ENCODE measurements at places on chromosomes 2 and 18.

DNA sequence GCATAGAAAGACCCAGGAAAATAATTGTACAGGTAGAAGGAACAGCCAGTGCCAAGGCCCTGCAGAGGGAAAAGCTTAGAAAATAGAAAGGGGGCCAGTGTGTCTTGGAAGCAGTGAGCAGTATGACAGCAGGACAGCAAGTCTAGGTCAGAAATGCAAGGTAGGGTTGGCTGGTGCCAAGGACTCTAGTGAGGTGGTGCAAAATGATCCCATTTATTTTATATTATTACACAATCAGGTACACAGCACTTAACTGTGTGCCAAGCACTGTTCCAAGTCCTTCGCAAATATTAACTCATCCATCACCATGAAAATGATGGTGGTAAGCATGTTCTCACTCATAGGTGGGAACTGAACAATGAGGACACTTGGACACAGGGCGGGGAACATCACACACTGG lies 100.0 kb downstream of the AQP4 start:
- DNase-seq: no peak

GRCh38 chr2:221555494-221555846 lies 16.6 kb downstream of the EPHA4 start:
- DNase-seq: no peak

- no peak for DNase-seq
These were observed 122.6 kb upstream of the EPAS1 start for GRCh38 chr2:46174345-46175170.

DNA sequence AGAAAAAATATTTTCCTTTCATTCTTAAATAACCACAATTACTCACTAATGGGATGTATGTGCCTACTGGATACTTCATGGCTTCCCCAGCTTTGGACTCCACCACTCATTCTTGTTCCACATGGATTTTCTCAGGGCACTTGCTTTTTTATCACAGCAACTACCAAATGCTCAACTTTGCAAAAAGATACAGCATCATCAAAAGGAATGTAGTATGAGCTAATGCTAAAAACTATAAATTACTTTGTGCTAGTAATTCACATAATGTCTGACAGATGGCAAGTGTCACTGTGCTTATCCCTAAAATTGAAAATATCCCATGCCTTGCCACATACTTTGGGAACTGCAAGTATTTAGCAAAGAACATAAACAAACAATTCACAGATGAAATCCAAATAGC lies 130.4 kb upstream of the ZFP36L2 start:
- DNase-seq: no peak

GRCh38 chr2:223784221-223784772 lies 53.1 kb downstream of the AP1S3 start:
- DNase-seq: no peak

DNA sequence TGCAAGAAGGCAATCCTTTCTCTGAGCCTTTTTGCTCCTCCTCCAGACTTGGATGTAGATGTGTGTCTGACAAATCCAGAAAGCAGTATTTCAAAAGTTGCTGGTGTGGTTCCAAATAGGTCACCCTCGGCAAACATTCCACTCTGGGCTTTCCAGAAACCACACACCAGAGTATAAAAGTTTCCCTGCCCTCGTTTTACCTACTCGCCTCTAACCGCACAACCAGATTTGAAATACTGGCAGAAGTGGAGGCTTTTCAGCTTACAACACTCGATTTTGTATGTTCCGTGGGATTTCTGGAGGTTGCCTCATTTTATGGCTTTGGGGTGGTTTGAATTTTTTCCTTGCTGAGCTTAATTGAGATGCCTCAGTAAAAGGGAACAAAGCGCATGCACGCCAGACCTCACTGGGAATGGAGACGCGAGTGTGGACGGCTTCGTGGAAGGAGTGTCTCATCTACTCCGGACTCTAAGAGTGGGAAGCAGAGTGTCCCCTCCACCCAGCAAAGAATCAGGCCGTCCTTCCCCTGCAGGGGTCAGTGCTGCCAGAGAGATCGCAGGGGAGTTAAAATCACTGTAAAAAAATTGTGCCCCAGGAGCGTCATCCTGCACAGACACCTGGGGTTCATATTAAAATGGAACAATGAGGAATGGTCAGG lies 44.0 kb upstream of the RPL31 start:
- no peak for DNase-seq

- DNase-seq: peak; percentile 48
These were observed 687 bp downstream of the CTDP1 start for GRCh38 chr18:79680100-79680879.

- DNase-seq: no peak
These were observed 24.9 kb upstream of the EPC2 start for GRCh38 chr2:148619560-148620195.

DNA sequence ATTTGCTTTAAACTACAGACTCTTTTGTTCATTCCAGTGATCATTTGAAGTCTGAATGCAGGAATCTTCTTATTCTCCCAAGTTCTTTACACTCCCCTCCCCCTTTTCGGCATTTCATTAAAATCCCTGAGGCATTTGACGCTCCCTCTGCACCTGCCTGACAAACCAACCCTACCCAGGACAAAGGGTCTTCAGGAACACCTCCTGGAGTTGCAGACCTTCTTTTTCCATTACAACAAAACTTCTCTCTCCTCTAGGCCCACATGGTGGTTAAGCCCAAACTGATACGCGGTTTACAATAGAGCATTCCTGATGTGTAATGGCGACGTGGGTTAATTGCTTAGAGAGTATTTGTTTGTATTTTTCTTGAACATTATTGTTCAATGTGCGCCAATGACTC lies 367.4 kb downstream of the FBXO15 start:
- DNase-seq: no peak

DNA sequence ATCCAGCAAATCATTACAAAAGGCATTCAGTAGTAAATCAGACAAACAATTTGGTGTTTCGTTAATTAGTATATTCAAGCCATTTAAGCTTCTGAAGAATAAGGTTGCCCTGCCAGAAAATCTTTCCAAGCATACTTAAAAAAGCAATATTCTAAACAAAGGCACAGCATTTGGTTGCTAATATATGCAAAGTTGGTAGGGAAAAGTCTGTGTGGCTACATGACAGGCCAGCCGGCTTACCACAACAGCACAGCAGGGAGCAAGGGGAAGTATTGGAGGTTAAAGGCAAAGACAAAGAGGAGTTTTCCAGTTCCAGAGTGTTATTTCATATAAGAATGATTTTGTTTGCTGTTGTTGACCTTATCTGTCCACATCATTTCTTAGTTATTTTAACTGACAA lies 282.3 kb downstream of the MBD5 start:
- no peak for DNase-seq

GRCh38 chr18:31603315-31603714 lies 11.6 kb downstream of the TTR start:
- DNase-seq: peak; percentile 26

DNA sequence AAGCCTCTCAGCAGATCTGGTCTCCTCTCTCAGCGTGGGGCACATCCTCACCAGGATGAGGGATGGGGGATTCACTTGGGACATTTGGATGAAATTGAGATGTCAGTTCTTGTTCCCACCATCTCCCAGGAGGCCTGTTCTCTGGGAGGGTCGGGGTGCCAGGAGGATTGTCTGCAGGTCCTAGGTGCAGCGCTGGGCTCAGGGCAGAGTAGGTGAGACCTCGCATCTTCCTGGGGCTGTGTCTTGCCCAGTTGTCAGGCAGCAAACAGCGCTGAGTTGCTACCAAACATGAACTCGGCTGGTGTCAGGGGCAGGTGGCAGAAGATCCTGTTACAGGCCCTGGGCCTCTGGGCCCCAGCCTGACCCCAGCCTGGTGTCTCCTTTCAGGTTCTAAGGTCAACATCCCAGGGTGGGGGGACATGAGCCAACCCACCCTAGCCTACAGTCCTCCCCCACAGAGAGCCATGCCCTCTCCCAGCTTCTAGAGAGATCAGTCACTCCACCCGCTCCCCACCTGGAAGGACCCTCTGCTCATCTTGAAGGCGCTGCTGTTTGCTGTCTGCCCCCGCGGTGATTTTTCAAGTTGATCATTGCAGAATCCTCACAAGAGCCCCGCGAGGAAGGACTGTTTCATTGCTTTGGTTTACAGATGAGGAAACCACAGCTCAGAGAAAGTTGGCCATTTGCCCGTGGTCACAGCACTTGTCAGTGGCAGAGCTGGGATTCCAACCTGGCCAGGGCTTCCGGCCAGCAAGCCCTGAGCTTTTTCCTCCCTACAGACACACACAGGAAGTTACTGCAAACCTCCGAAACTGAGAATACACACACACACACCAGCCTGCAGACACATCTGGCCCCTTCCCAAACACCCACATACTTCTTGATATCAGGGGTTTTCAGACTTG lies 83.9 kb downstream of the STPG4 start:
- peak; percentile 22 for DNase-seq

GRCh38 chr18:6145645-6146306 lies 250.5 kb upstream of the TMEM200C start:
- no peak for DNase-seq

DNA sequence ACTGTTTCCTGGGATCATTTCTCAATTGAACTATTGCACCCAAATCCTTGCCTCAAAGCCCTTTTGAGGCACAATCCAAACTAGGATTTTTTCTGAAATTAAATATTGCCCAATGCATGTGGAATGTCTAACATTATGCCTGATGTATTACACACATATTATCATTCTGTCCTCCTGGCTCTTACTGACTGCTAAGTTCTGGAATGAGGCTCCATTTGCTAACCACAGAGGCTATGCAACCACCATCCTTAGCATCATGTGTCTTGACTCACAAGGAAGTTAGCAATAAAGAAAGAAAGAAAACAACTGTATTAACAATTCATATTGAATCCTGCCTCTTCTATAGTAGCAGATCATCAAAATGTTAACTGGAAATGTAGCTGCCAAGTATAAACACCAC lies 1142.7 kb downstream of the CNTNAP5 start:
- DNase-seq: no peak

DNA sequence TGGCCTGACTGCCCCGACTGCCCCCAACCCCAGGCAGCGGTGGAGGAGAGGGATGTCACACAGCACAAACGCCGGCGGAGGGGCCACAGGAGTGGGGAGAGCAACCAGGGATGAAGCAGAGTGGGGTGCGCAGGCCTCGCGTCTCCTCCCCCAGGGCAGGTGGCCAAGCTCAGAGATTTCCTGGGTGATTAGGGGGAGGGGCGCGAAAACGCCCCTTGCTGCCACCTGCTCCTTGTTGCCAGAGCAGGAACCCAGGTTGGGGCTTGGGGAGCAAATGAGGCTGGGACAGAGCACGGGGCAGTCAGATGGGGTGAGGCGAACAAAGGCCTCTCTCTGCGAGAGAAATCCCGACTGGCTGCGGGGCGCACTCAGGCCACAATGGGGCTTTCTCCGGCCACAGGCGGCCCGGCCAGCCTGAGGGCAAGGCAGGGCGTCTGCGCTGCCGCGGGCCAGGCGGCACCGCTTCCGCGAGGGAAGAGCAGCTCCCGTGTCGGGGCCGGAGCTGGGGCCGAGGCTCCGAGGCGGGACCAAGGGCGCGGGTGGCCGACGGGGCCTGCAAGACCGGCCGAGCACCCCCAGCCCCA lies 11.5 kb downstream of the TEX44 start:
- no peak for DNase-seq

- DNase-seq: no peak
These were observed 533.4 kb upstream of the ID2 start for GRCh38 chr2:8148260-8149006.

DNA sequence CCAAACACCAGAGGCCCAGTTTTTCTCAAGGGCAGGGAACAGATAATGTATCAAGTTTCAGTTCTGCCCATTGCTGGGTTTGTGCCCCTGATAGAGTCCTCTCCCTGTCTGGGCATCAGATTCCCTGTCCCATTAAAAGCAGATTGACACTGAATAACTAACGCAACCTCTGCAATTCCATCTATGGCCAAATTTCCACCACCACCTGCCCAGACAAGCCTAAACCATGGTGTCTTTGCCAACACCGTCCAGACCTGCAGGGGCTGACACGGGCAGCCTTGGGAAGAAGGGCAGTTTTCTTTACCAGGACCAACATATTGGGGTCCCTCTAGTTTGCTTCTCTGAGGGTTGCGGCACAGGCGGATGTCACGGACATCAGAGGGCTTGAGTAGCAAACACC lies 26.4 kb upstream of the PAX8 start:
- DNase-seq: no peak

DNA sequence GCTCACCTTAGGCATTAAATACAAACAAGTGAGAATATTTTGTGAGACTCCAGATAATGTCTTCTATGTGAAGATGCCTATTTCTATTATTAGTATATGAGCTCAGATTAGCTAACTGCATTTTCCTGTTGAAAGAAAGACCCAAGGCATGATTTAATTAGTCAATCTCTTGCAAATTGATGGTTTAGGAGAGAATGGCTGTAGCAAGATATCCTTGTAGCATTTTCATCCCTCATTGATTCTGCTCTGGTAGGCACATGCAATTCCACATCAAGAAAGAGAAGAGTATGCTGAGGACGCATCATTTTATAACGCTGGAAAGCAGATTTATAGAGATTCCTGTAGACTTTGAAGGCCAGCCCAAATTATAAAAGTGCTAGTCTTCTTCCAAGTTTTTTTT lies 332.0 kb downstream of the SOX11 start:
- DNase-seq: no peak

DNA sequence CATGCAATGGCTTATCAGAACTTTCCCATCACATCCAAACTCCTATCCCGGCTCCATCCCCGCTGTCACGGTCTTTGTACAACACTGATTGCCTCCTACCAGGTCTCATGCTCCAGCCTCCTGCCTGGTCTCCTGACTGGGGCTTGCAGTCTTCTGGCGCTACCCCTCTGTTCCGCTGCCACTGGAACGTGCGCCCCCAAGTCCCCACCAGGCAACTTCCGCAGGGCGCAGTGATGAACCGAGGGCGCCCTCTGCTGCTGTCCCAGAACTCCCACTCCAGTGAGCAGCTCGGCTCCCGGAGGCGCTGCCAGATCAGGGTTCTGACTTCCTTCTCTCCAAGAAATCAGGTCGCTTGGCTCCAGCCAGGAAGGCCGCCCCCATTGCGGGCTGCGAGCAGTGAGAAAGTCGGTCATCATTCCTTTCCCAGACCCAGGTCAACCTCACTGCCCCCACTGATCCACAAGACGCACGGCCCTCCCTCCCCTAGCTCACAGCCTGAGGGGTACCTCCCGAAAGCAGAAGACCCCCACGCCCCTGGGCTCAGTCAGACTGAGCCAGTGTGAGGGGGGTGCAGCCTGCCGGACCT lies 43.9 kb upstream of the RAB11FIP5 start:
- DNase-seq: peak; percentile 32

Data from stimulated activated CD4-positive, alpha-beta T cell treated with anti-CD3 and anti-CD28 coated beads, Interleukin-1b, Interleukin-23, amount 100 ng/mL, for 48 hours (primary cell).